ENCODE measurements at places on chromosomes 7 and 10. TPM values are rescaled to one million over a fixed set of nuclear protein-coding genes. Genes with fewer than 3 reads are reported as not detected.

UFSP1 gene
- 4.5 TPM for total RNA-seq

FIGNL1 gene
- total RNA-seq: 22.5 TPM

ARHGAP22 gene
- total RNA-seq: 1.3 TPM

ZNF138 gene
- 12.6 TPM for total RNA-seq

GIMAP4 gene
- total RNA-seq: 24.2 TPM

APBB1IP gene
- total RNA-seq: 3.8 TPM

ABLIM1 gene
- total RNA-seq: 90.6 TPM

PRLHR gene
- total RNA-seq: not detected

NYAP1 gene
- total RNA-seq: 2.9 TPM

ATAD1 gene
- total RNA-seq: 33.1 TPM

OSBPL3 gene
- 21.1 TPM for total RNA-seq

TMEM229A gene
- total RNA-seq: 0.06 TPM
